Thoracic aorta (tissue), 2 donors: ENCODE measurements at places on chromosomes 12 and 14.

- H3K27me3 ChIP-seq = no peaks in the 10 kb centered on the region
- H3K4me1 ChIP-seq = no peaks in the 10 kb centered on the region
- no peak overlapping the region for H3K4me3 ChIP-seq
- H3K27ac ChIP-seq = no peak overlapping the region
- DNase-seq = no peak
- H3K36me3 ChIP-seq = no peaks in the 10 kb centered on the region
These were observed 24.0 kb downstream of the TMTC2 start for GRCh38 chr12:82710741-82711140.

GRCh38 chr12:43694879-43695278, 63.7 kb downstream of the PUS7L start:
- no peak overlapping the region for H3K4me3 ChIP-seq
- no peaks in the 10 kb centered on the region for H3K4me1 ChIP-seq
- no peaks in the 10 kb centered on the region for H3K27me3 ChIP-seq

GRCh38 chr14:42214981-42215491, 608.4 kb downstream of the LRFN5 start:
- H3K36me3 ChIP-seq = no peaks in the 10 kb centered on the region
- no peak overlapping the region for H3K27ac ChIP-seq
- H3K27me3 ChIP-seq = no peaks in the 10 kb centered on the region

- no peaks in the 10 kb centered on the region for H3K4me1 ChIP-seq
- H3K4me3 ChIP-seq = no peak overlapping the region
- no peaks in the 10 kb centered on the region for H3K36me3 ChIP-seq
- H3K27ac ChIP-seq = no peak overlapping the region
- no peaks in the 10 kb centered on the region for H3K27me3 ChIP-seq
These were observed 129.2 kb upstream of the RFLNA start for GRCh38 chr12:124165695-124166094.

DNA sequence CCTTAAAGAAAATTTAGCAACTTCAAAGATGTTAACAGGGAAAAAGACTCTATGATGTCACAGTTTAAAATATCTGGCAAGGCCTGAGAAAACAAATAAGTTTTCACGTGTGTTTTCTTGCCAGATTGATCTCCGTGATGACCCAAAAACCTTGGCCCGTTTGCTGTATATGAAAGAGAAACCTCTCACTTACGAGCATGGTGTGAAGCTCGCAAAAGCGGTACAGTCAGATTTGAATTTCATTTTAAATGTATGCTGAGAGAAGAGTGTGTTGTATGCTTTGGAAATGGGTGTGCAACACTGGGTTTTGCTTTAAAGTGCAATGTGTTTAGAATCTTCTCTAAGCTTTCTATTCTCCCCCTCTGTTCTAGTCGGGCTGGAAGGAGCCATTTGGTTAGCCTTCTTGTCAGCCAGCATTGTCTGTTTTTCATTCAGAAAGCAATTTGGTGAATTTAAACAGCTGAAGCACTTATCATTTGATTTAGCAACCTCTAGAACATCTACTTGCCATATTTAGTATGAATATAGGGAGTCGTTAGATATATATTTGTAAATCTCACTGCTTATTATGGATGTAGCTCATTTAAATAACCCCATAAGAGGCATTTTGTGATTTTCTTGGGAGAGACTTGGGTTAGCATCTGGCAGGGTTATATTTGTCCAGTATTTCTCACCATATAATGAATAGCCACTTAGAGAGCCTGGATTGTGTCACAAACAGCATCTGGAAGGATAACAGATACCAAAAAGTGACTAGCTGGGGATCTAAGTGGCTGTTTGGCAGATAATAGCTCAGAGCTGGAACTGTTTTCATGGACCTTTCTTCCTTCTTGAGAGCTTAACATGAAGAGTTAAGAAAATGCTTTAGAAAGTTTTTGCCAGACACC, 35.5 kb downstream of the GPHB5 start:
- no peaks in the 10 kb centered on the region for H3K27me3 ChIP-seq
- H3K27ac ChIP-seq = no peak overlapping the region
- DNase-seq = no peak
- no peak overlapping the region for H3K4me3 ChIP-seq

DNA sequence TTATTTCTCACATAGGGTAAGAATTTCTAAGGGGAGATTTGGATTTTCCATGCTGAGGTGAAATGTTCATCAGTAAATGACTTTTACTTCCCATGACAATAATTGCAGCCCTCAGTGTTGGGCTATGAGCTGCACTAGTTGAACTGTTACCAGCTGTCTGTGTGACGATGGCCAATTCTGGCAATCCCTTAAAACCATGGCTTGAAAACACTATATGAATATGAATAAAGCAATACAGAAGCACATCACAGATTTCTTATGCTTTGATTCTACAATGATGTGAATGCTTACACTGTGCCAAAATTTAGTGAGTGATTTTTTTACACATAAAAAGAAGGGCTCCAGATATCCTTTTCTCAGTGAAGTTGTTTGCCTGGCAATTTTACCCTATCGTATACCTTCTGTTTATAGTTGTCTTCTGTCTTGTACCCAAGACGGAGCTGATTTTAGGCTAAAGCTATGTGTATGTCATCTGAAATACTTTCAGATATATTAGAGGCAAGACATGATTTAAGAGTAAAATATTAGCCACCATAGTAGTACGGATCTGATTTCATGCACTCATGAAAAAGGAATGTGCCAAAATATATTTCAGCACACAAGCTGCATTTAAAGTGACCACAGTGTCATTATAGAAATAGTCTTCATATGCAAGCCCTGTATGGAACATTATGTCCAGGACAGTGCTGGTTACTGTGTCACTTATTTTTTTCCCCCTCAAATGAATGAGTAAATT, 52.0 kb downstream of the SLC38A4 start:
- H3K36me3 ChIP-seq = no peaks in the 10 kb centered on the region
- H3K4me1 ChIP-seq = peaks cover 5% of the 10 kb centered on the region
- no peak overlapping the region for H3K27ac ChIP-seq
